ENCODE measurements at places on chromosomes 7 and 10.

DNA sequence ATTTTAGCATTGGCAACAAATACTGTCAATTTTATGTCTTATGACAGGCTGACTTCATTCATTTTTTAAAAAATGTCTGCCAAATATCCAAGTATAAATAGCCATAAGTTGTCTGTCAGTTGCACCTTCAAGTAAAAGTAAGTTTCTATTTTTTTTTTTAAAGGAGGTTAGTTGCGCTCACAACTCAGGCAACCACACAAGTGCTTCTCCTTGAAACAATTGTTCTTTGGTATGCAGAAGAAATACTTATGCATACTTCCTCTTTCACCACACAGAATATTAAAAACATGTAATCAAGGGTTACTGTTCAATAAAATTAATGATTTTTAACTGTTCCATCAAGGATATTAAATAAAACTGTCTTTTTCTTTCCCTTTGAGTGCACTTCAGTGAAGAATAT is 97.9 kb downstream of the RTKN2 start:
- no peak for DNase-seq

- no peak for DNase-seq
Observed at GRCh38 chr10:44993922-44994751, 6.6 kb upstream of the ZNF22 start.

GRCh38 chr7:131522325-131522930 is 34.0 kb downstream of the PODXL start:
- DNase-seq, result no peak

- DNase-seq, result no peak
Observed at GRCh38 chr10:130026670-130027456, 62.8 kb upstream of the EBF3 start.

DNA sequence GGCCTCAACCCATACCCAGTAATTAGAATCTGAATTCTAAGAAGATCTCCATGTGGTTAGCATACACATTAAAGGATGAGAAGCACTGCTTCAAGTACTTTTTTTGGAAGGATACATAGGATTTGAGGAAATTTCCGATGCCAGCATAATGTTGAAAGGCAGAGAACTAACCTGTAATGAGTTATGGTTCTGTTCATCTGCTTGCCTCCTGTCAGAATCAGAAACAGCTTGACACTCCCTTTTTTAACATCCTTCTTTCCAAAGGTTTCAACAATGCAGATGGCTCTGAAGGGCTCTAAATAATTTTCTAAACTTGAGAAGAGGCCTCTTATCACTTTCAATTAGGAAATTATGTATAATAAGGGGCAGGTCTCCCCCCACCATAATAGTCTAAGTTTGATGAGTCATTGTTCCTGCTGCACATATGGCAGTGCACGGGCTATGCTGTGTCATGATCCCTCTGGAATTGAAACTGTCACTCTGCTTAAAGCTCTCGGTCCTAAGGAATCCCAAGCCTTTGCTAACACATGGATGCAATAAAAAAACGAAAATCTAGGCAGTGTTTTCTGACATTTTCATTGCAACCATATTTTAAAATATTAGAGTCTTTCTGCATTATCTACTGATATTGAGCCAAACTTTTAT is 291.2 kb upstream of the FZD1 start:
- no peak for DNase-seq

GRCh38 chr10:95482501-95483233 is 78.5 kb downstream of the SORBS1 start:
- no peak for DNase-seq

- peak; percentile 0 for DNase-seq
Observed at GRCh38 chr10:49613165-49613881, 514 bp upstream of the CHAT start.

GRCh38 chr10:71597821-71598498 is 121.6 kb downstream of the C10orf105 start:
- no peak for DNase-seq

DNA sequence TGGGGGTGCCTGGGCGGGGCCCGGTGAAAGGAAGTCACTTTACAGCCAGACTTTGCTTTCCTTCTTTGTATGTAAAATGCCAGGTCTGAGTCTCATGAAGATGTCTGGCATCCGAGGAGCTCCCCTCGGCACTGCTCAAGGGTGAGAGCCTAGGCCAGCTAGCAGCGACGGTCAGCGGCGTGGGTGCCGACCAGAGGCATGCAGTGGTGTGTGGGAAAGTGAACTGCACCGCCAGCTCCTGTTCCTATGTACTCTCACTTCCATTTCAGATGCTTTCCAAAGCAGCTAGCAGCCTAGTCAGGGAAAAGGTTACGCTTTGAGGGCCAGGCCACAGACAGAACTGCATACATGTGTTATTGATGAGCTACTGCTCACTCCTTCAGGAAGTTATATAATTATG is 172.8 kb downstream of the ZMYND11 start:
- DNase-seq, result no peak

GRCh38 chr7:126079151-126079550 is 1149.5 kb upstream of the POT1 start:
- DNase-seq, result no peak

- no peak for DNase-seq
Observed at GRCh38 chr7:74439541-74439940, 14.2 kb upstream of the GTF2IRD1 start.

DNA sequence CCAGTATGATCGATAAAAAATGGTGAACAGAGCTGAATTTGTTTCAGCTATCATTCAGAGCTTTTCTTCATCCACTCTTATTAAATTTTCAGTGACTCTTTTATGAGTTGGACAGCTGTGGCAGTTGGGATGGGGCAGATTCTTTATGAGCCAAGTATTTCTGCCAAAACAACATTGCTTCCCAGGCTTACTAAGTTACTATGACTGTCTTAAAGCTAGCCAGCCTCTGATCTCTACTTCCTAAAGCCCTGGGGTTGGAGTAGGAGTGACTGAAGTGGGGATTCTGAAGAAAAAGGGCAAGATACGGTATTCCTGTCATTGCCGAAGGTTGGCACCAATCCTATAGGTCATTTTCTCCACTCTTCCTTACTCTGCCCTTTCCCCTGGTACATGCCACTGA is 12.7 kb downstream of the RPP30 start:
- no peak for DNase-seq

GRCh38 chr7:158829021-158829341 is 328 bp downstream of the ESYT2 start:
- peak; percentile 39 for DNase-seq

- DNase-seq, result no peak
Observed at GRCh38 chr10:46266306-46266985, 20.4 kb upstream of the ANTXRL start.

GRCh38 chr10:127414024-127414423 is 135.1 kb upstream of the NPS start:
- DNase-seq, result no peak

DNA sequence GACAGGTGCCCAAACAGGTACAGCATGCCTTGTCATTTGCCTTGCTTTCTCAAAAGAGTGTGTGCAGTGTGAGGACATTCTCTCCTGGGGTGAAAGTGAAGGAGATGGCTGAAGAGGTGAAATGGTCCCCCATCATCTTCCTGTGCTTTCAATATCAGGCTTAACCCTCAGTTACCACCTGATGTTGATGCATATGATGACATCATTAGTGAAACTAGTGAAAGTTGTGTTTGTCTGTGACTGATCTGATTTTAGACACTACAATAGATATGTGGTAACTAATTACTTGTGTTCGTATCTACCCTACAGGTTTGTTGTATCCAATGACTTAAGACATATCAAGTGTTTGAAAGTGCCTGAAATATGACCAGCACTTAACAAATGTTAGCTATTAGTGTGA is 24.4 kb upstream of the LRRC18 start:
- DNase-seq, result no peak

- DNase-seq, result no peak
Observed at GRCh38 chr7:134886353-134887057, 99.8 kb upstream of the AGBL3 start.

- no peak for DNase-seq
Observed at GRCh38 chr10:73909540-73910115, 1.3 kb upstream of the PLAU start.

DNA sequence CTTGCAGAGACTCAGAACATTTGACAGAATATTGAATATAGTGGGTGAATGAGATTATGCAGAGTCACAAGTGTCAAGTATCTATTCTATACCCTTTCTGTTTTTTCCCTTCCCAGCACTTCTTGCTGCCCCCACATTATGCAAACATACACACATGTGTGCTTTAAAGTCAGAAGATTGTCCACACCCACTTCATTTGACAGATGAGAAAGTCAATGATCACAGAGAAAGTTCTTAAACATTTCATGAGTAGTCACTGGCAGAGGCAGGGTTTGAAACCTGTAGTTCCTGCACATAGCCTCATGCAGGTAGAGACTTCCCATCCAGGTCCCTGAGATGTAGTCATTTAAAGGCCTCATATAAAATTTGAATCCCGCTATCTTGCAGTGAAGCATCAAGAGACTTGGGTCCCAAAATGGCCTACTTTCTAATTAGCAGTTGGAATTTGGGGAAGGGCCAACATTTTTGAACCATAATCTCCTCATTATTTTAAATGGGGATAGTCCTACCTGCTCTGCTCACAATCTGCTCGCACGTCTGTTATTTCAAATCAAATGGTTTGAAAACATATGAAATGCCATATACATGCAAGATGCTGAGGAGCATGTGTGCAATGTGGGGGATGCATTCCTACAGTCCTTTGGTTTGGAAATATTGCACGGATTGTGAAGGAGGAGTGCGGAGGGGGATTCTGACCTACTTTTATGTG is 217.8 kb downstream of the STK31 start:
- DNase-seq, result no peak

- DNase-seq, result no peak
Observed at GRCh38 chr7:128880791-128881457, 18.3 kb downstream of the ATP6V1F start.

GRCh38 chr10:10591715-10592341 is 425.8 kb upstream of the CELF2 start:
- no peak for DNase-seq

DNA sequence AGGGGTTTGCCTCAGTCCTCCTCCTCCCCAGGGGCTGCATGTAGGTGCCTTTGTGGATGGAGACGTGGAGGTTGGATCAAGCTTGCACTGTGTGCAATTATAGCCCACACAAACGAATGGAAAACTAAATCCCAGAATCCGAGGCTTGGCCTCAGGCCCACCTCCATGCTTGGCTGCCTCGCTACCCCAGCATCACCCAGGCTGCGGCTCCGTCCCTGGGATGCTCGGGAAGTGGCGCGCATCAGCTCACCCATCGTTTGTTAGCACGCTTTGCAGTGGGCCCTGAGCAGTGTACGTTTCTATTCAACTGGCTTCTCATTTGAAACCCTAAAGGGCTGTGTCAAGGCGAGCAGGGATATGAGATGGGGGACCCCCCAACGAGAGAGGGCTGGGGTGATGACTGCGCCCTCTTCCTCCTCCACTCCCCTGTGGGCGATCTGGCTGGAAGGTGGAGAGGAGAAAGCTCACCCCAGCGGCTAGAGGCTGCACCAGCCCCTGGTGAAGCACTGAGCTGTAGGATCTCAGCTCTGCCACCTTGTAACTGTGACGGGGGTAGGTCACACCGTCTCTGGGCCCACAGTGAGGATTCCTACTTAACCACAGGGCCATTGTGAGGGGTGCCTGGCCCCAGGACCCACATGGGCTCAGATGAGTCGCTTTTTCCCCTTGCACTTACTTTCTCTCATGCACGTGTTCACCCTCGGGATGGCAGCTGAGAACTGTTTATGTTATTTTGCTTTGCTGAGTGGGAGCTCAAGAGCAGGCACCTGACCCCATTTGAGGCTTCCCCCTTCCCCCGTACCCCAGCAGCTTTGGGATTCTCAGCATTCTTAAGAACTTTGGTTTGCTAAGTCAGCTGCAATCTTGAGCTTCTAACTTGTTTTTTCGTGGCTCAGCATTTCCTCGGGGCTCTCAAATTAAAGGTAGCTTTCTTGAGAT is 12.7 kb upstream of the BTBD16 start:
- DNase-seq, result no peak

DNA sequence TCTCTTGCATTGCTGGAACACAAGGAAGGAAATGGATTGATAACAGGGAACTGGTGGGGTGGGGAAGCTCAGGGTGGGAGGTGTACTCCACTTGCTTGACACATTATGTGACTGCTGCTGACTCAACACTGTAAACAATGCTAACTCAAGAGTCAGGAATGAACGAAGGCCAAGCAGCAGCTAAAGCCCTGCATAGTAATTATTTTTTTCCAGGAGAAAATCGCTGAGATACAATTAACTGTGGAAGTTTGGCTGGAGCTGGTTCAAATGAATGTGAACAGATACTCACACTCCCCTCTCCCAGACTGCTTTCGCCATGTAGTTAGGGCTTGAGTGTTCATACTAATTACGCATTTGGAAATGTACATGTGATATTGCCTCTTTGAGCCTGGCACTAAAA is 170.9 kb upstream of the AOAH start:
- DNase-seq, result no peak

DNA sequence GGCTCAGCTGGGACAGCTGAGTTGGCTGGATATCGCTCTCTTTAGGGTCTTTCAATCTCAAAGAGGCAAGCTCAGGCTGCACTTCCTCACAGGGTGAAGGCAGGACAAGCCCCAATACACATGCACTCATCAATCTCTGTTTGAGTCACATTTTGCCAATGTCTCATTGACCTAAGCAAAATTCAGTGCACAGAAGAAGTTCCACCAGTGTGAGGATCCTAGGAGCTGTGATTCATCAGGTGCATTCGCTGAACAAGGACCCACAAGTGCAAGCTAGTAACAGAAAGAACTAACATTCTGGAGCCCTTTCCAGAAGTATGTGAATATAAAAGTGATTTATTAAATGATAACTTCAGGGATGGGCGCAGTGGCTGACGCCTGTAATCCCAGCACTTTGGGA is 477.2 kb downstream of the GPAM start:
- no peak for DNase-seq

DNA sequence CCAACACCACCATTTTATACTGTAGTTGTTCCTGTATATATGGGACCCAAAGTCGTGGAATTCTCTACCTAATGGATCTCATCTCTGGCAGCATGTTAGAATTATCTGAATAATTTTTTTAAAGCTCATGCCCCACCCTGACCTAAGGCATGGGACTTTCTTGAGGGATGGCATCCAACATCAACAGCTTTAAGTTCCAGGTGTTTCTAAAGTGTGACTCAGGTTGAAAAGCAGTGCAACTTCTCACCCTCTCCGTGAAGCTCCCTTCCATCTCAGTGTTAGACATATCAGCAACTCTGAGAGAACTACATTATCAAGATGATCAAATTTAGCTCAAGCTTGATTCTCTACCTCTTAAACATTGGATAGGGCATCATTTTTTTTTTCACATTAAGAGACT is 18.1 kb upstream of the RAB18 start:
- no peak for DNase-seq

GRCh38 chr7:14894826-14895225 is 7.7 kb downstream of the DGKB start:
- no peak for DNase-seq

GRCh38 chr7:154423231-154423630 is 371.0 kb downstream of the DPP6 start:
- DNase-seq, result no peak

DNA sequence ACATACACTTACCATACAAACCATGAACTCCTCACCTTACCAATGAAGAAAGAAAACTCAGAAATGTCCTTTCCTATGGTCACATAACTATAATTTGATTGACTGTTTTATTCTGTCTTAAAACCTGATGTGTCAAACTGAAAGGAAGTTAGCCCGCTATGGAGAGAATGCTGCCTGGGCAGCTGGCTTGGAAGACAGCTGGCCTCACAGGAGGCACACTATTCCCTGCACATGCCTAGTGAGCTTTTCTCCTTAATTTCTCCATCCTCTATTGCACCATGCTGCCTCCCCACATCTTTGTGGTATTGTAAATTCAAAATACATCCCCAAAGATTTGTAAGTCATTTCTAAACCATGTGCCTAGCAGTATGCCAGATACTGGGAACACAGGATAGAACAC is 163.3 kb downstream of the STK31 start:
- DNase-seq, result no peak

Measured in HAP-1 (cell line).